ENCODE measurements at places on chromosomes 11 and 22. TPM values are rescaled to one million over a fixed set of nuclear protein-coding genes. Genes with fewer than 3 reads are reported as not detected.

Gene RIMBP3B
- 0.54 TPM for total RNA-seq

Gene PHF21B
- 4.5 TPM for total RNA-seq

Gene GGA1
- total RNA-seq, result 45.4 TPM

Gene MMP12
- total RNA-seq, result not detected

Gene LIF
- total RNA-seq, result 34.4 TPM

Gene ZBTB16
- 0.21 TPM for total RNA-seq

Gene HEPN1
- not detected for total RNA-seq

Gene CRYBA4
- total RNA-seq, result not detected

Gene GDPD4
- not detected for total RNA-seq

Gene ABCC8
- 0.18 TPM for total RNA-seq

Gene OR51E2
- total RNA-seq, result not detected

Gene RASGRP2
- total RNA-seq, result 3.7 TPM
